ENCODE measurements at places on chromosomes 13 and 19.

- DNase-seq = no peak
Measured at GRCh38 chr19:32802840-32803239, 66.7 kb downstream of the SLC7A9 start.

DNA sequence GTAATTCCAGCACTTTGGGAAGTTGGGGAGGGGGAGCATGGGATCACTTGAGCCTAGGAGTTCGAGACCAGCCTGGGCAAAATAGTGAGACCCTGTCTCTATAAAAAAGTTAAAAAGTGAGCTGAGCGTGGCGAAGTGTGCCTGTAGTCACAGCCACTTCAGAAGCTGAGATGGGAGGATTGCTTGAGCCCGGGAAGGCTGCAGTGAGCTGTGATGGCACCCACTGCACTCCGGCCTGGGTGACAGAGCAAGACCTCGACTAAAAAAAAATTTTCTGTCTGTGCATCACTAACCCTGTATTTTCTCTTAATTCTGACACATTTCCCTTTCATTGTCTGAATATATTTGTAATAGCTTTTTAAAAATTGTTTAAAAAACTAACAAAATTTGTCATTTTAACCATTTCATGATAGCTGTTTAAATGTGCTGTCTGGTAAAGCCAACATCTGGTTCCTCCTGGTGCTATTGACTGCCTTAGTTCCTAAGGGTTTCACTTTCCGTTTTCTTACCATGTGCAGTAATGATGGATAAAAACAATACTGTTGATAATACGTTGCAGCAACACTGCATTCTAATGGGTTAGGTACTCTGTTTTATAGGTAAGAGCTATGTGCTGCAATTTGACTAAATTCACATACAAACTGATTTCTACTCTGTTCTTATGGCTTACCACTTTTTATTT, 29.7 kb downstream of the LATS2 start:
- DNase-seq = no peak

GRCh38 chr13:23984546-23984945, 87.2 kb upstream of the C1QTNF9B start:
- DNase-seq = no peak

DNA sequence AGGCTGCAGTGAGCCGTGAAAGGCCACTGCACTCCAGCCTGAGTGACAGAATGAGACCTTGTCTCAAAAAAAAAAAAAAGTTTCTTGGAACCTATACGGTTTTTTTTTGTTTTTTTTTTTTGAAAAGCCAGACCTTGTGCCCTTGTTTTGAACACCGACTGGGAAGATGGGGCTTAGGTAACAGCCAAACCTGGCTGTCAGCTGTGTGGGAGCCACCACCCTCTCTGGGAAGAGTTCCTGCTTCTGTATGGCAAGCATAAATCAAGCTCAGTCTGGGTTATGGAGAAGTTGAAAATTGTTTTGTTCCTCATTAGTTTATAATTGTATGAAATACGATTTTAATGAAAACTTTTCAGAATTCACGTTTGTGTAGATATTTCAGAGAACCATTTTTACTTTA, 39.5 kb downstream of the MPHOSPH8 start:
- no peak for DNase-seq

DNA sequence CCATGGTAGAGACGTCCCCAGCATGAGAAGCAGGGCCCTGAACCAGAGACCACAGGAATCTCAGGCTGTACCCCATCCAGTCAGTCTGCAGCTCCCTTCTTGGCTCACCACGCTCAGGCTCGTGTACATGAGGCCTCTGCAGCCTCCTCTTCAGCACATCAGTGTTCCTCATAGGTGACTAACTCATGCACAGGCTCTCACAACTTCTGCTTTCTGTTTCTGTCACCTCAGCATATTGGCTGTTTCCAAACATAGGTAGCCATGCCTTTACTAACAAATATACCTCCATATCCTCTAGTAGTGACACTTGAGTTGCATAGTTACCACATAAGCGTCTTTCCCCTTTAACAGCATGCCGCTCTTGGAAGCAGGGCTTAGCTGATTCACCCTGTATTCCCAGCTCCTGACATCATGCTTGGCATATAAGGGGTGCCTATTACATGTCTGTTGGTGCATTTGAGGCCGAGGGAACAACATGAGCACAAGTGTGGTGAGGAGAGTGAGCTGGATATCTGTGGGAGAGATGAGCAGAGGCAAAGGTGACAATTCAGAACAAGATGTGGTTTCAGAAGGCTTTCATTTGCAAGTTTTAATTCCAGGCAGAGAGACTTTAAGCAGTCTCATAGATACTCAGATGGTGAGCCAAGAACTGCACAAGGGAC, 16.7 kb downstream of the ZNF473 start:
- DNase-seq = no peak
